ENCODE measurements at places on chromosomes 7 and 10. TPM values are rescaled to one million over a fixed set of nuclear protein-coding genes. Genes with fewer than 3 reads are reported as not detected.

AGBL3 gene
- not detected for polyA plus RNA-seq

CYP3A7 gene
- not detected for polyA plus RNA-seq

NEBL gene
- not detected for polyA plus RNA-seq

LRRC18 gene
- not detected for polyA plus RNA-seq

ECD gene
- polyA plus RNA-seq: 30.3 TPM

STOX1 gene
- polyA plus RNA-seq: not detected

NUTM2E gene
- polyA plus RNA-seq: not detected

AGMO gene
- polyA plus RNA-seq: not detected

ICA1 gene
- polyA plus RNA-seq: 5.0 TPM

CLRN3 gene
- not detected for polyA plus RNA-seq

VPS37D gene
- polyA plus RNA-seq: 0.39 TPM

ARHGEF35 gene
- polyA plus RNA-seq: not detected

DDX50 gene
- 29.6 TPM for polyA plus RNA-seq

FAM221A gene
- 1.8 TPM for polyA plus RNA-seq

INMT gene
- polyA plus RNA-seq: not detected

HOXA4 gene
- 1.2 TPM for polyA plus RNA-seq

COL26A1 gene
- polyA plus RNA-seq: not detected

CALHM3 gene
- polyA plus RNA-seq: not detected

OPALIN gene
- polyA plus RNA-seq: not detected

ENTPD7 gene
- polyA plus RNA-seq: 2.8 TPM

SEC61A2 gene
- 6.8 TPM for polyA plus RNA-seq

DDC gene
- polyA plus RNA-seq: not detected

RBP3 gene
- not detected for polyA plus RNA-seq

PNLIPRP2 gene
- not detected for polyA plus RNA-seq

MEOX2 gene
- not detected for polyA plus RNA-seq

NPFFR1 gene
- polyA plus RNA-seq: not detected

DGKI gene
- not detected for polyA plus RNA-seq

TUBB8 gene
- polyA plus RNA-seq: not detected

MUC12 gene
- not detected for polyA plus RNA-seq

RPEL1 gene
- polyA plus RNA-seq: not detected

CCDC6 gene
- 1.8 TPM for polyA plus RNA-seq

PDZD8 gene
- 23.7 TPM for polyA plus RNA-seq

ZRANB1 gene
- polyA plus RNA-seq: 3.8 TPM

GIMAP1 gene
- 71.4 TPM for polyA plus RNA-seq

CCL24 gene
- polyA plus RNA-seq: not detected

ASB10 gene
- polyA plus RNA-seq: not detected

AKR1C4 gene
- not detected for polyA plus RNA-seq

ANKRD61 gene
- not detected for polyA plus RNA-seq

MYO1G gene
- polyA plus RNA-seq: 139 TPM

HSPA12A gene
- polyA plus RNA-seq: not detected

NSUN6 gene
- polyA plus RNA-seq: 15.8 TPM

IL15RA gene
- 22.6 TPM for polyA plus RNA-seq

SPDYE6 gene
- not detected for polyA plus RNA-seq

CRYGN gene
- polyA plus RNA-seq: not detected

ZNF22 gene
- polyA plus RNA-seq: 58.8 TPM

TMEM176B gene
- polyA plus RNA-seq: not detected

PBLD gene
- 1.3 TPM for polyA plus RNA-seq

FRMD4A gene
- polyA plus RNA-seq: not detected

CEP55 gene
- 0.39 TPM for polyA plus RNA-seq

THSD7A gene
- not detected for polyA plus RNA-seq

PRKCQ gene
- 20.2 TPM for polyA plus RNA-seq

NME8 gene
- polyA plus RNA-seq: 2.6 TPM

GCK gene
- polyA plus RNA-seq: not detected

FRMPD2 gene
- polyA plus RNA-seq: not detected

DNAH11 gene
- not detected for polyA plus RNA-seq

NKX6-2 gene
- polyA plus RNA-seq: not detected

TMEM209 gene
- 41.1 TPM for polyA plus RNA-seq

Measured in immature natural killer cell (primary cell).